ENCODE measurements at places on chromosomes 2 and 18.

DNA sequence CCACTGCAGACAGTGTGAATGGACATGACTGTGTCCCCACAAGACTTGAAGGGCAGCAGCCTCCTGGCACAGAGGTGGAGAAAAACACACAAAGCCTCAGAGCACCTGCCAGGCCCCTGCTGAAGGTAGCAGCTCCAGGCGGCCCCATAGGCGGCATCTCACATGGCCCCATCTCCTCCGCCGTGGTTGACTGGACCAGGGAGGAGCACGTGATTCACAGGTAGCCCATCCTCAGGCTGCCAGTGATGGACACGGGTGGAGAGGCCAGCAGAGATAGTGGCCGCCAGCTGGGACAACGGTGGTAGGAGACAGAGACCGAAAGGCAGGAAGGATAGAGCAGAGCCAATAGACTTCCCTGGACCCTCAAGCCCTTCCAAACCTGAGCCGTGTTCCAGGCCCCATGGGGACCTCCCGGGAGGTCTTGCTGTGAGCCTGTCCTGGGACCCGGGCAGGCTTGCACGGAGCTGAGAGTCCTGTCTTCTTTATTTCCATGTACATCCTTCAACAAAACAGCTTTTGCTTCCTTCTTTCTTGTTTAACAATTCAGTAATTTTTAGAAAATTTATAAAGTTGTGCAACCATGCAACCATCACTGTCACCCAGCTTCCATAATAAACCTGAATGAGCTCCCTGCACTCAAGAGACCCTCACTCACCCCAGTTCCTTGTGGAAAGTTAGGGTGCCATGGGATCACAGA lies 26.9 kb downstream of the GPR55 start:
- DNase-seq: no peak

DNA sequence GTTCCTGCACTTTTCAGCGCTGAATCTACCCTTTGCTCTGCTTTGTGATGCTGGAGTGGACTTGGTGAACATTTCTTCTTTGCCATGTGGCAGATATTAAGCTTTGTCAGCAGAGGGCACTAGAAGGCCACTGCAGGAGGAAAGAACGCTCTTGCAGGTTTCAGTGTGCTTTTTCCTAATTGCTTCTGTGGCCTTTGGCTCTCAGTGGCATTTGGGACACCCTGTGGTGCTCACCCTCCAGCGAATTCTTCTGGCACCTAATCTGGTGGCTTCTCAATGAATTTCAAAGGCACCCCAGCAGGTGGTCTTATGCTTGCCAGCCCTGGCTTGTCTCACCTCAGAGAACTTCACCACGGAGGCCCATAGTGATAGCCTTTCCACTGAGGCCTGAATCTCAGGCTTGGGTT lies 146.7 kb downstream of the MYO3B start:
- DNase-seq: no peak

- no peak for DNase-seq
Measured at GRCh38 chr2:96256611-96257113, 9.1 kb downstream of the TMEM127 start.

GRCh38 chr2:18600255-18600613 lies 10.9 kb upstream of the NT5C1B start:
- DNase-seq: no peak

DNA sequence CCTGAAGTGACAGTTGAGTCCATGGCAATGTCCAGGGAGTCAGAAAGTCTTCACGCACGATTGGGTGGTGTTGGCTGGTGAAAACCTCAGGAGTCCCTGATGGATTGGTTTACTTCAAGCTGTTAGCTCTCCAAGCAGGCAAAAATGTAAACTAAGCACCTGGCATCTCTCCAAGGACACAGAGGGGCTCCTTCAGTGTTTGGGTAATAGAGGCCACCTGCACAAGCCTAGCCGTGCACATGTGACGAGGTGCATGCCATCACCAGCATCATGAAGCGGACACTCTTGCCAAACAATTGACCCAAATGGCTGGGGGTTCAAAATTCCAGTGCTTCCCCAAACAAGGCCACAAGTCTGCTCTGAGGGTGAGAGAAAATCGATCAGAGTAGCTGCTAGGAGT lies 104.7 kb upstream of the CD302 start:
- no peak for DNase-seq

DNA sequence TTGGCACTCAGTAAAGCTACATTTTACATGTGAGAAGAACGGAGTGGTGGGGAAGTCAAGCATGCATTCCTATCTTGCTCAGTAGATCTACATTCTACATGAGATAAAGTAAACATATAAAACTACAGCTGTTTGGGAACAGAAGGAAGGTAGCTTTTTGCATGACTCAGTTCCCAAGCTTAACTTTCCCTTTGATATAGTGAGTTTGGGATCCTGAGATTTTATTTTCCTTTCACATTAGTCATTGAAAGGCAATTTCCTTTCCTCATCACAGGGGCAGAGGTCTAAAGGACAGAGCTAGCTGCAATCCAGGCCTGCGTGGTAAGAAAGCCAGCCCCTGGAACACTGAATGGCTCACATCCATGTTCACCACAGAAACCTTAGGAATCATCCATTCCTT lies 257.2 kb downstream of the SRBD1 start:
- no peak for DNase-seq

DNA sequence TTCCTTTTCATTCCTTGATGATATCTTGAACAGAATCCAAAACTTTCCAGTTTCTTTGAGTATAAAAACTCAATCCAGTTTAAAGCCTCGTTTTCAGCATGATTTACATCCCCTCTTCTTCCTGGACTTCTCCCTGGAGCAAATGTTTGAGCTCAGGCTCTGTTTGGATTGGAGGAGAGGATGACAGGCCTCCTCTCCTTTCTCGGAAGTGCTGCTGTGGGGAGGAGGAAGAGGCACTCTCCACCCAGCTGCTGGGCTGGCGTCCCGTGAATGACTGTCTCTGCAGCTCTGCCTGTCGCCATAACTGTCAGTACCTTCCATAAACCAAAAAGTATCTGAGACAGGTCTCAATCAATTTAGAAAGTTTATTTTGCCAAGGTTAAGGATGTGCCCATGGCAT lies 238.2 kb upstream of the AGAP1 start:
- no peak for DNase-seq

DNA sequence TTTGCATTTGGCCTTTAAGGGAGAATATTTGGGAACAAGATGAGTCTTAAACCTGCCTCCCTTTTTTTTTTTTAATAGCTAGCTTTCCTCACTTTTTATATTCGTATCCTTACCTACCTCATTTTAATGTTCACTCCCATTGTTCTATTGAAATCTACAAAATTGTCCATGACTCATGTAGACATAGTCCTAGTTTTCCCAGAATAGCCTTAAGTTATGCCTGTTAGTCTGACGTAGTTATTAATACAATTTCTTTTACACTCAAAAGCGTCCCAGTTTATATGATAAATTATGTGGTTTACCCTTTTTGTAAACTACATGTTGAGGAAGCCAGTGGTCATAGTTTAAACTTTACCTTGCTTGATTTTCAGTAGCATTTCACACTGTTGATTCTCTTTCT lies 73.4 kb downstream of the UBR3 start:
- DNase-seq: no peak

DNA sequence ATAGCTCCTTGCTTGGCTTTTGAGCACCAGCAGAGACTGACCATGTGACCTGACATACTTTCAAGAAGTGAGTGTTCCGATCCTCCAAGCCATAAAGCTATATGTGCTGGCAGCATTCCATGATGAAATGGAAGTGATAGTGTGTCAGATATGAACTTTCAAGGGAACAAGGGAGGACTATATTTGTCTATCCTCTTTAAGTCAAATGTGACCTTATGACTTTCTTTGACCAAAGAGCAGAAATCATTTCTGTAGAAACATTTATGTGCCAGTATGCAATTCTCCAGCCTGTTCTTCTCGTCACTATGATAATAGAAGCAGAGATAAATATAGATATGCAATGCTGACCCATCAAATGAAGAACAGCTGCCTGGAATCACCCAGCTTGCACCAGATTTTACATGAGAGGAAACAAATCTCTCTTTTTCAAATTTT lies 14.4 kb downstream of the HYCC2 start:
- DNase-seq: no peak

- no peak for DNase-seq
Measured at GRCh38 chr18:12741351-12741750, 38.5 kb downstream of the PSMG2 start.

- no peak for DNase-seq
Measured at GRCh38 chr2:234521536-234521935, 24.7 kb upstream of the ARL4C start.

DNA sequence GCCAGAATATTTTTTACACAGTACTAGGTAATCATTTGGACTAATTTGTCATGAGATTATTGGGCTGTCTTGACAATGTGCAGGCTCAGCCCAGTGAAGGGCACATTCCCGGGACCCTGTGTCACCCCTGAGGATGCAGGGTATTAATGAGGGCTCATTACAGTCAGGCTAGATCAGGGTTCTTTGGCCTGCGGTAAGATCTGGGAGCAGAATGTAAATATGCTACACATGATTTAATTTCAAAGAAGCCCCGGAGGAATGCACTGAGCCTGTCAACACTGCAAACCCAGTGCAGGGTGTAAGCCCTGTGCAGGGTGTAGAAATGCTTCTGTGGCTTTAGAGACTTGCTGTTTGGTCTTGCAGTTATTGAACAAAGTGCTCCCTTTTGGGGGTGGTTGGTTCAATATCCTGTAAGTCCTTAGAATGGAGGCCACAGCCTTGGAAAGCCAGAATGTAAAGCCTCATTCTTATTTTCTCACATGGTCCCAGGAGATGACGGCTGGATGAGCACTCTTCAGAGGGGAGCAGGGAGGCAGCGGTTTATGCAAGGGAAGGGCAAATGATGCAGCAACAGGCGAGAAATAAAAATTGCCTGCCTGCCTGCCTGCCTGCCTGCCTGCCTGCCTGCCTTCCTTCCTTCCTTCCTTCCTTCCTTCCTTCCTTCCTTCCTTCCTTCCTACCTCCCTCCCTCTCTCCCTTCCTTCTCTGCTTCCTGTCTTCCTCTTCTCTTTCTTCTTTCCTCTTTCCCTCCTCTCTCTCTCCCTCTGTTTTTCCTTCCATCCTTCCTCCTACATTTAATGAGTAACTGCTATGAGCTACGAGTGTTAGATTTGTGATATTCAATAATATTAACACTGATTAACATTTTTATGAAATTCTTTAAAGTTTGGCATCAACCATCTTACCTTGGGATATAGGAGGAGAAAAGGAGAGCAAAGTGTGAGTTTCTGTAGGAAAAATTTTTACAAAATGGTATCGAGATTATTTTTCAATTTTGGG lies 148.8 kb downstream of the VAPA start:
- no peak for DNase-seq

DNA sequence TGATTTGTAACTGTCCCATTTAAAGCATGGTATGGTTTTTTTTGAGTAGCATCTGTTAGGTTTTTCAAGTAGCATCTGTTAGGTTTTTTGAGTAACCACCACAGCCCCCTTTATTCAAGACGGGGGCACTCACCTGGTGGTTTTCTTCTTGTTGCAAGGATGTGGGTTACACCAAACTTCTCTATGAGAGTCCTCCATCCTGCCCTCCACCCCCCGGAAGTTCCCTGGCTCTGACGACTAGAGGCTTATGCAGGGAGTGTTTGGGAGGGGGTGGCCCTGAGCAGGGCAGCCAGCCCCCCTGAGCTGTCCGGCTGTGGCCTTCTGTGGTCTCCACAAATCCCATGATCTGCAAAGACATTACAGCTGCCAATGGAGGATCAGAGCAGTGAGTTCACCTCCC lies 39.3 kb downstream of the MTCL1 start:
- no peak for DNase-seq

GRCh38 chr2:182826064-182826463 lies 40.4 kb downstream of the FRZB start:
- DNase-seq: no peak

DNA sequence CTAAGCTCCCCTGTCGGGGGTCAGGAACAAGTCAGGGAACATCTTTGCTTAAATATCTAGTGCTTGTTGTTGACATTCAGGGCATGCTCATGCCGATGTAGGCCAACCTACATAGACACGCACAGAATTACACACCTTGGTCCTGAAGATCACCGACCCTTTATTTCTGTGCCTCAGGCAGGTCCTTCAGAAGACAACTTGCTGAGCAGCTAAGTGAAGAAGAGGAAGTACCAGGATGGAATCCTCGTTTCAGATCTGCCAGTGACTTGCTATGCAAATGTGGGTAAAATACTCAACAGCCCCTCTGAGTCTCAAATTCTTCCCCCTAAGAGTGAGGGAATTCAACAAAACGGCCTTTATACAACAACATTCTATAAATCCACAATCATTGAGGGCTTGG lies 494.7 kb downstream of the BCL11A start:
- DNase-seq: no peak

DNA sequence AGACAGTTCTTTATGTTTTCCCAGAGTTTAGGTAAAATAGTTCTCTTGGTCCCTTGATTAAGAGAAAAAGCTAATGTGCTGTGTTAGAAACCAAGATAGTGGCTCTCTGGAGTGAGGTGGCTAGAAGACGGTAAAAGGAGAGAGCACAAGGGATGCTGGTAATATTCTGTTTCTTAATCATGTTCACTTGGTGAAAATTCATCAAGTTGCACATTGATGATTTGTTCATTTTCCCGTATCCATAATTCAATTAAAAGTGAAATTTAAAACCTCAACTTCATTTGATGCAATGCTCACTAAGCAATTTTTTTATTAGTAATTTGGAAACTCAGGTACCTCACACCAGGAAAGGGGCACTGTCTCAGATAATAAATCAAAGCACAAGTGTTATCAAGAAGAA lies 113.8 kb downstream of the NBAS start:
- DNase-seq: no peak

GRCh38 chr18:77107292-77107691 lies 25.3 kb downstream of the MBP start:
- DNase-seq: no peak

DNA sequence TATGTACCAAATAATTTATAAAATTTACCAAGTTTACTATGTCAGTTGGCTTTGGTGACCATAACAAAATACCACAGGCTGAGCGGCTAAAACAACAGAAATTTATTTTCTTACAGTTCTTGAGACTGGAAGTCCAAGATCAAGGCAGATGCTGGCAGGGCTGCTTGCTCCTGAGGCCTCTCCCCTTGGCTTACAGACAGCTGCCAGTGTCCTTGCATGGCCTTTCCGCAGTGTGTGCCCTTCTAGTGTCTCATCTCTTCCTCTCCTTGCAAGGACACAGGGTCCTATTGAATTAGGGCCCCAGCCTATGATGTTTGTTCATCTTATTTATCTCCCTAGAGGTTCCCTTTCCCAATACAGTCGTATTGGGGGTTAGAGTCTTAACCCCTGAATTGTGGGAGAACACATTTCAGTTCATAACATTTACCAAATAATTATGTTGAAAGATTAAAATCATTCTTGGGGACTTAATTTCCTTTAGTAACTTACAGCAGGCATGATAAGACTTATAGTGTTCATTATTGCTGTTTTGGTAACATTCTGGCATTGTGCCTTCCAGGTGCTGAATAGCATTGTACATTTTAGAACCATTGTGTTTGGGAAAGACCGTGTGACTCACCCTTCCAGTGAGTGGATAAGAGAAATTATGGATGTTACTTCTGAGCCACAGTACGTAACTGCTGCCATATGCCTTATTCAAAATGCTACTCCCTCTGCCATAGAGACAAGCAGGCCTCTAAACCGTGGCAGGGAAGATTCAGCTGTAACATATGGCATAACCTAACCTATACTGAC lies 317.5 kb downstream of the TMX3 start:
- DNase-seq: no peak

- DNase-seq: no peak
Measured at GRCh38 chr2:229220254-229220653, 50.8 kb downstream of the PID1 start.

Measured in activated T-helper 9 cell treated with anti-CD3 and anti-CD28 coated beads, Interleukin-2, amount 50 U/mL, for 16 hours (primary cell).